ENCODE measurements at places on chromosomes 7 and 10. TPM values are rescaled to one million over a fixed set of nuclear protein-coding genes. Genes with fewer than 3 reads are reported as not detected.

Gene CLEC2L
- not detected for total RNA-seq

Gene CBLL1
- 21.6 TPM for total RNA-seq

GRCh38 chr10:91887272-91888076 lies 21.8 kb downstream of the FGFBP3 start:
- DNase-seq = no peak

Gene PON2
- total RNA-seq = 74.9 TPM

Gene CPXM2
- total RNA-seq = not detected

Gene SLC26A3
- total RNA-seq = not detected

- no peak for DNase-seq
These were observed 11.2 kb upstream of the C10orf71 start for GRCh38 chr10:49287689-49288340.

DNA sequence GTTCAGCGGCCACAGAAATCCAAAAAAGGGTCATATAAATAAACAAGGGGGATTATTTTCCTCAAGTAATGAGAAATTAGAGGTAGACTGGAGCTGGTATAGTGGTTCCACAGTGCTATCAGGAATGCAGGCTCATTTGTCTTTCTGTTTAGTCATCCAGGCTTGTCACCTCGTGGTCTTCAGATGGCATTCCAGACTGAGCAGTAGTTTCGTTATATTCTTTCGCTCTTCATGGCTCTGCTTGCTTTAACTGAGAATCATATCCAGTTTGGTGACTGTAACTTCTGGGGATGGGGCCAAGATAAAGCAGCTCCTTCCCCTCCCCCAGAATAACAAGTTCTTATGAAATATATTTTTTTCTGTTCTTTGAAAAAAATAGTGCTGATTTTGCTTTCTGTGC lies 9.5 kb downstream of the ANKIB1 start:
- peak; percentile 84 for DNase-seq

DNA sequence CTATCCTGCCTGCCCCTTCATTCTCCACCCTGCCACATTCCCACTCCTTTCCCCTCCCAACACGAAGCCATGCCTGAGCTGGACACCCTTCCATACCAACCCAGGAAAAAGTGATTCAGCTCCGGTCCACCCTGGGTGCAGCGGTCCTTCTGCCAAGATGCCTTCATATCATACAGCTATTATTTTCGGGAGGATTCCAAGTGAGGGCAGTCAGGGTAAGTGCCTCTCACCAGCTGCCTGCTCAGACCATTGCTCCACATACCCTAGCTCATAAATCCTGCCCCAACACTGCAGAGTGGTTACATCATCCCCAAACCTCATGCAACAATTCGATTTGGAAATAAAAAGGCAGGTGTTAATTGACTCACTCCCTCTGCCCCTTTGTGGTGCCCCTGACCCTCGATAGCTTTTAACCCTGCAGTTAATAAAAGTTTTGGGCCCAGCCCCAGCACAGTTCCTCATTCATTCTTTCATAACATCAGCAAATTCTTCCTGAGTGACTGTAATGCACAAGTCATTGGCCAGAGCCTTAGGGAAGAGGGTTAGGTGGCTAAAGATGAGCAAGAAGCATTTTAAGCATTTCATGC lies 42.6 kb downstream of the ZNF503 start:
- peak; percentile 77 for DNase-seq

Gene FOXI2
- not detected for total RNA-seq

- no peak for DNase-seq
These were observed 111.5 kb upstream of the ANLN start for GRCh38 chr7:36278069-36278619.

DNA sequence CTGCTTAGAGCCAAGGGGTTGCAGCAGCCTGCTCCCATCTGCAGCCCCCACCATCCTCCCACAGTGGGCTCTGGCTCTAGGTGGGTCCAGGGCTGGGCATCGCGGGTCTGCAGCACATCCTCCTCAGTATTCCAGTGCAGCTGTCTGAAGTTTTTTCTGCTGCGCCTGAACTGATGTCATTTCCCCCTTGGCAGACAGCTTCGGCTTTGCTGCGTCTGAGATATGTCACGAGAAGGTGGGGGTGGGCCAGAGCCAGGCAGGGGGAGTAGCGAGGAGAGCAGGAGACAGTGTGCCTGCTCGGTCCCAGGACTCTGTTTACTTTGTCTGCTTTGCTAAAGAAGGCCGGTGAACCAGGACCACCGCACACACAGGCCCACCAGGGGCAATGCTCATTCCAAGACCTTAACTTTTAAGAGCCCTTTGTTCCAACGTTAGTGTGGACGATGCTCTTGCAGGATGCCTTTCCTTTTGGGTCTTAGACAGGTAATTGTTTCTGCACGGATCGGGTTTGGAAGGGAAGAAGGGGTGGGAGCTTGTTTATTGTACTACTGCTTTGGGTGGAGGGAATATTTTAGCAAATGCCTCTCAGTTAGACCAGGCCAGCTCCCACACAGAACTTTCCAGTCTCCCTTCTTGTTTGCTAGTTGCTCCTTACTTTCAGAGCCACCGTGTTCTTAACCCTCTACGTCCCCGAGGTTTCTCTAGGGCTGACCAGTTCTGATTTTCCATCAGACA lies 32.4 kb downstream of the WBP1L start:
- DNase-seq = peak; percentile 26

- DNase-seq = no peak
These were observed 38.2 kb upstream of the CCDC3 start for GRCh38 chr10:13039761-13040160.

DNA sequence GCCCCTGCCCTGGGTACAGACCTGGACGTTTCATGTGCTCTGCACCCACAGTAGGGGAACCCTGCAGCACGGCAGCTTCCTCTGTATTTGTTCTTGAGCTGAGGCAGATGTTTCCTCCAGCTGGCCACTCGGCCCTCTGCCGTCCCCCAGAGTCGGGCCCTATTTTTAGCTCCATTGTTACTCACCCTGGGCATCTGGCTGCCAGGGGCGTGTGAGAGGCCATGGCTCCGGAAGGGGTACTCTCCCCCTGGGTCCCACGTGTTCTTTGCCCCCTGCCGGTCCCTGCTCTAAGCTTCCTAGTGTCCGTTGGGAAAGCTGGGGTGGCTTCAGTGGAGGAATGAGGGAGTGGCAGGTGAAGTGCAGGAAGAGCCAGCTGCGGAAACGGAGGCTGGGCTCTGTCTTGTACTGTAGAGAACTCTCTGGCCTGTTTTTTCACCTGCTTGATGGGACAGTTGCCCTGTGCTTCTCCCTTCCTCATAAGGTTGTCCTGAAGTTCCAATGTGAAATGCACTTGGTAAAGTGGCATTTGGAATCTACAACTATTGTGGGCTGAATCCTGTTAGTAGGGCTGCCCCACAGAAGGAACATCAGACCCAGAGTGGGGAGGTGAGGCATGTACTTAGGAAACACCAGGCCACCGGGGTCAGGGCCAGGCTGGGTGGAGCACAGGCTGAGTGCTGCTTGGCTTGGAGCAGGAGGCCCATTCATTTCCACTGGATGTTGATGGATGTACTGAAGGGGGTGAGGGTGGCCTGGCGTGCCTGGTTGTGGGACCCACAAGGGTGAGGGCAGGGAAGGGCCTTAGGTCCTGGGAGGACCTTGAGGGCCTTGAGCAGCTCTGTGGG lies 30.6 kb downstream of the PALD1 start:
- no peak for DNase-seq

GRCh38 chr7:11625669-11626068 lies 206.3 kb downstream of the THSD7A start:
- DNase-seq = no peak

Gene TEX47
- total RNA-seq = not detected

DNA sequence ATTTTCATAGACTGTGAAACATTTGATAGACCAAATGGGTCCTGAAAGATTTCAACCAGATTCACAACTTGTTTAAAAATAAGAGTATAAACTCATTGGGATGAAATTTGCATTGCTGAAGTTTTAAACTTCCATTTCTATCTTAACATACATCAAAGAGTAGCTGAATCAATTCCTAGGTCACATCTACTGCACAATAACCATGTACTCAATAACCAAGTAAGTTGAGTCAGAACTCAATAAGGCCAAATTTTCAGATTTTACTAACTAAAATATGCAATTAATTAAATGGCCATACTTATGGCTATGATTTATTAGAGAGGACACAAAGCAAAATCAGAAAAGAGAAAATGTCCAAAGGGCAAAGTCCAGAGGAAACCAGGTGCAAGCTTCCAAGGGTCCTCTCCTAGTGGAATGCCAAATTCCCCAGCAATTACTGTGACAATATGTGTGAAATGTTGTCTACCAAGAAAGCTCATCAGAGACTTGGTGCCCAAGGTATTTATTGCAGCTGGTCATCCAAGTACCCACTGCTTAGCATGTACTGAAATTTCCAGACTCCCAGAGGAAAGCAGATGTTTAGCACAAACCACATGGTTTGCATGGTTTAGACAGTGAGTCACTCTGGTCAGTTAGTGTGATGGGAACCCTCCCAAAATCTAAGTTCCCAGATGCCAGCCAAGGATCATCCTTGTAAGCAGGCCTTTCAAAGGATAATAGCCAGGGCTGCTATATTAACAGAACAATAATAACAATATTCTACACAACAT lies 238.9 kb downstream of the IPMK start:
- peak; percentile 69 for DNase-seq

Gene DNAJC1
- total RNA-seq = 26.4 TPM

Gene ARHGAP12
- total RNA-seq = 18.0 TPM

GRCh38 chr7:158837790-158838637 lies 8.7 kb upstream of the ESYT2 start:
- DNase-seq = no peak

Gene MOGAT3
- total RNA-seq = not detected

Gene LRIT1
- not detected for total RNA-seq

- no peak for DNase-seq
These were observed 2.2 kb upstream of the CUEDC2 start for GRCh38 chr10:102434394-102435132.

DNA sequence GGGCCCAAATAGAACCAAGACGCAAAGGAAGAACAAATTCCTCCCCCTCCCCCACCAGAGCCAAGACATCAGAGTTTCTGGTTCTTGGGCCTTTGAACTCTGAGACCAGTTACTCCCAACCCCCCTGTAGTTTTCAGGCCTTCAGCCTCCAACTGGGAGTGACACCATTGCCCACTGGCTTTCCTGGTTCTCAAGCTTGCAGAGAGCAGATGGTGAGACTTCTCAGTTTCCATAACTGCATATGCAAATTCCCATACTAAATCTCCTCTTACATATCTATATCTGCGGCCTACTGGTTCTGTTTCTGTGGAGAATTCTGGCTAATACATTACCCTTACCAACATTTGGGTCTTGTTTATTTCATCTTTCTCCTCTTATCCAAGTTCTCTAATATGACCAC lies 762.9 kb downstream of the GRM8 start:
- no peak for DNase-seq

Gene DNAJC12
- total RNA-seq = 0.20 TPM

Gene FAM25G
- total RNA-seq = not detected
